Umbilical cord (tissue), 2 donors: ENCODE measurements at places on chromosomes 5 and 9.

DNA sequence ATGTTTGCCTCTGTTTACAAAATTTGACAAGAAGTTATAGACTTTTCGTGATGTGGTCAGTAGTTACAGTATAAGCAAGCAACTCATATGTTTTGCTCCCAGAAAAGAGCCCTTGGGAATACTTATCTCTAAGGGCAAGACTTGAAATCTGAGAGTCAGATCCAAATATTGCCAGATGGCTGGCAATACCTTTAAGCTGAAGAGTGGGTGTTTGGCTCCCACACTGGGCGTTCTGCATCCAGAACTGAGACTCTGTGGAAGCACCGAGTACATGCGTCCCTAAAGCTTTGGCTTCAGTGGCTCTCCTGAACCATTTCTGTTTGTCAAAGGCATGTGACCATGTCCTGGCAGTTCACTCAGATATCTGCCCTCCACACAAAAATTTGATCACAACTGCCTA, 194.1 kb downstream of the DCP2 start:
- DNase-seq: no peak

DNA sequence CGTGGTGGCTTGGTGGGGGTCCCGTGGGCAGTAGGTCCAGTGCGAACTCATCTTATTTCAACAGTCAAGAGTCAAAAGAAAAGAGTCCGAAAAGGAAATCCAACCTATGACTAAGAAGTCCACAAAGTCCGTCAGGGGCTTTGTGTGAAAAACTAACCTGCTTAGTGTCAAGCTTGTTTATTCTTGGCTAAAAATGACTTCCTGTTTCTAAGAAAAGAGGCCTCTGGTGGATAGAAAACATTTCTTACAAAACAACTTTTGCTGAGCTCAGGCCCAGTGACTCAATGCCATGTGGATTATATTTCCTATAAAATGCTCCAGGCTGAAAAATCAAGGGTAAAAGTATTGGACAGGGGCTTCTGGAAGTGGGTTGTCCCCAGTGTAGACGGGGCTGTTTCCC, 105.9 kb downstream of the GADD45G start:
- DNase-seq: peak; percentile 75

- no peak for DNase-seq
Observed at GRCh38 chr5:140093179-140093578, 20.7 kb upstream of the PURA start.

DNA sequence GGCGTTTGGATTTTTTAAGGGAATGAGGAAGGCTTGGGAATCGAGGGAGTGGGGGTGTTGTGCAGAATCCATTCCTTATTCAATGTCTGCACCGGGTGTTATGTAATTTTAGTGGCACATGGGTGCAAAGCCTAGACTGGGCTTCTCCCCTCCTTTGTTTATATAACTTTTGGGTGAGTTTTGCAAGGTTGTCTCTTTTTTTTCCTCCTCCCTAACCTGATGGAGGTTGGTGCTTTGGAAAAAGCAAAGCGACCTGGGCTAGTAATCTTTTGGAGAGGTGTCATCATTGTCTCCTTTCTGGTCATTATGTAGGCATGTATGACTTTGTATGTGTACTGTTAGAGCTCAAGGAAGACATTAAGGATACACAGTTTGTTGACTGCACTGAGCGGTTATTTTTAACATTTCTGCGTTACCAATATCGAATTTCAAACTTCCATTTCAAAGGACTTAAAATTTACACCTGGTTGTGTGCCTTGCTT, 3.1 kb downstream of the SMARCA2 start:
- no peak for DNase-seq

- no peak for DNase-seq
Observed at GRCh38 chr9:13744261-13744901, 464.9 kb upstream of the MPDZ start.

- DNase-seq: no peak
Observed at GRCh38 chr5:160173-160510, 31.2 kb upstream of the LRRC14B start.

GRCh38 chr5:93322974-93323860, 257.8 kb downstream of the NR2F1-AS1 start:
- DNase-seq: no peak

DNA sequence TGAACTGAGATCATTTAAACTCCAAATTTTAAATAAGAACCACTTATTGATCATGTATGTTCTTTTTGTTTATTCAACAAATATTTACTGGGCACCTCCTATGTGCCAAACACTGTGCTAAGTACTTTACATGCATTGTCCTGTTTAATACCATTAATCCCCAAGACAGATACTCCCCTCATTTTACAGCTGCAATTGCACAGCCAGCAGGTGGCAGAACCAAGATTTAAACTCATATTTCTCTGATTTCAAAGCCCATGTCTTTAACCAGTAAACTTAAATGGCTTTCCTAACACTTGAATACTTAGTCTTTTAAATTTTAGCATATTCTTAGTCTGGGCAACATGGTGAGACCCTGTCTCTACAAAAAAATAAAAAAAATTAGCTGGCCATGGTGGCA, 43.4 kb upstream of the KIAA1958 start:
- DNase-seq: no peak

GRCh38 chr5:175520321-175520720, 42.0 kb downstream of the SFXN1 start:
- no peak for DNase-seq

DNA sequence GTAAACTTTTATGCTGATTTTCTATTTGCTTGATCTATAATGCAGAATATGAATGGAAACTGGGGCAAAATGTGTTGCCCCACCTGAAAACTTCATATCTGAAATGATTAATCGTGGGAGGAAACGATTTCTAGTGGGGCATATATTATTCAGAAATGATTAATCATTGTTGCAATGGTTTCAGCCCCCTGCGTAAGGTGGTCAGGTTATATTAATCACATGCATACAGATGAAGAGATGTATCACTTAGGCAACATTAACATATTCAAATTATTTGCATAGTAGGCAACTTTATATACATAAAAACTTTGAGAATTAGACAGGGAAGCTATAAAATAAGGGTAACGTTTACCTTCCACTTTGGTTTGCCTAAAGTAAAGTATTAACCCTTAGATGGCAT, 49.8 kb downstream of the LSM11 start:
- DNase-seq: no peak

DNA sequence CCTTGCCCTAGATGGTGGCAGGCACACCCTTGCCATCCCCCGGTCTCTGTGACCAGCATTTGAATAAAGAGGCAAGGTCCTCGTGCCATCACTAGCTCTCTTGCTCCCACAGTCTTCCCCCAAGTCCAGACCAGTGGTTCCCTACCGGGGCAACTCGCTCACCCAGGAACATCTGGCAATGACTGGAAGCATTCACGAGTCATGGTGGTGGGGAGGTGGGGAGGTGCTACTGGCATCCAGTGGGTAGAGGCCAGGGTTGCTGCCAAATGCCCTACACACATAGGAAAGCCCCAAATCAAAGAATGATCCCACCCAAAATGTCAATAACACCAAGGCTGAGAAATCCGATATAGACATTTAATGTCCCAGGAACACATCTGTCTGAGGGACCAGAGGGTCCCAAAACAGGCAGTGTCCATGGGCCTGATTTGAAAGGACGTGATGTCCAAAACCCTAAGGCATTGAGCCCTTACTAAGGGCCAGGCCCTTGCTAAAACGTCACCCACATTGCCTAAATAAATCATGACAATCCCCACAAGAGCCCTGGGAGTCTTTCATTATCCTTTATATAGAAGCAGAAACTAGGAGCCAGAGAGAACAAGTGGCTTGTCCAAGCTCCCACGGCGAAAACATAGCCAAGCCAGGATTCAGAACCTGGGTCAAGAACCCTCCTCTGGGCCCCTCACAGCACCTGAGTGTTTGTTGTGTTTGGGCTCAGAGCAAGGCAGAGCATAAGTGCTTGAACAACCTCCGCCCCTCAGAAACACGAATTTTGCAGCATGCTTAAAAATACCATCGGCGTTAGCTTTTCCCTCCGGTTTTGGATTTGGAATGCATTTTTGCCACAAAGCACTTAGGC, 119.3 kb upstream of the WWC1 start:
- DNase-seq: no peak

- DNase-seq: peak; percentile 91
Observed at GRCh38 chr9:6703898-6704639, 53.7 kb upstream of the KDM4C start.
